Stimulated activated CD4-positive, alpha-beta T cell treated with anti-CD3 and anti-CD28 coated beads, TNF-alpha, amount 100 ng/mL, for 1 hour (primary cell): ENCODE measurements at places on chromosomes 13 and 19.

GRCh38 chr13:97015661-97016350, 21.5 kb upstream of the OXGR1 start:
- DNase-seq, result no peak

GRCh38 chr13:94028650-94029049, 450.8 kb downstream of the DCT start:
- no peak for DNase-seq

GRCh38 chr13:87536499-87536898, 134.7 kb upstream of the SLITRK5 start:
- no peak for DNase-seq

- DNase-seq, result no peak
These were observed 184.8 kb upstream of the PCDH20 start for GRCh38 chr13:61600360-61601033.

DNA sequence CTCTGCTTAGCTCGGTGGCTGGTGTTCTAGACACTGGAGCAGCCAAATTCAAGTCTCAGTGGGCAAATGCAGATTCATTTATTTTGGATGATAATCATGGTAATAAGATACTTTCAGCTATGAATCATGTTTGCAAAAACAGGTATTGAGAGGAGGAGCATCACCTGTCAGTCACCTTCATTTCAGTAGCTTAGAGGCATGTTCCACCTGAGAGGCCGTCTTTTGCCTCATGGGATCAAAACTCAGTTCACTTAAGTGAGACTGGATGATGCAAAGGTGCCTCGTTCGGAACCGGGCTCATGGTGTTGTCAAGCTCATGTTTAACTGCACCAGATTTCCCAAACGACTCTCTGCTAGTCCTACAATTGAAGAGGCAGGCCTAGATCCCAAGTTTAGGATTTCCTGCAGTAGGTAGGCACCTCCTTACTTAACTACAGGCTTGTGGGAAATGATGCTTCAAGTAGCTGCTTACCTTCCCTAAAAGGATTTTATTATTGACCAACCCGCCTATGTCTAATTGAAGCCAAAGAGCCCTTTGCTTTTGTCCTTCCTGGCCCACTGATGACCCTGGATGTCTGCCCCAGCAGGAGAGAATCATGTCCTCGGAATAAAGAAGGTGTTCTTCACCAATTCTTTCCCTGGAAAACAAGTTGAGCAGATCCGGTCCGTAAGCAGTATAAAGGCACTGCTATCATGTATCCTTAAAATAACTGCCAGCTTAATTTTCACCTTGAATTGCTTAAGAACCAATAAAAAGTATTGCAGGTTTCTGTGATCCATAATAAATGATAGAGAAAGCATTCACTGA, 60.0 kb downstream of the ZAR1L start:
- no peak for DNase-seq

- DNase-seq, result no peak
These were observed 67.5 kb downstream of the LATS2 start for GRCh38 chr13:20993661-20994440.

GRCh38 chr19:38047641-38048040, 140.6 kb downstream of the SIPA1L3 start:
- no peak for DNase-seq

- DNase-seq, result no peak
These were observed 387.5 kb downstream of the COG6 start for GRCh38 chr13:40042991-40043390.

- no peak for DNase-seq
These were observed 145.6 kb upstream of the KLHL1 start for GRCh38 chr13:70253834-70254233.

DNA sequence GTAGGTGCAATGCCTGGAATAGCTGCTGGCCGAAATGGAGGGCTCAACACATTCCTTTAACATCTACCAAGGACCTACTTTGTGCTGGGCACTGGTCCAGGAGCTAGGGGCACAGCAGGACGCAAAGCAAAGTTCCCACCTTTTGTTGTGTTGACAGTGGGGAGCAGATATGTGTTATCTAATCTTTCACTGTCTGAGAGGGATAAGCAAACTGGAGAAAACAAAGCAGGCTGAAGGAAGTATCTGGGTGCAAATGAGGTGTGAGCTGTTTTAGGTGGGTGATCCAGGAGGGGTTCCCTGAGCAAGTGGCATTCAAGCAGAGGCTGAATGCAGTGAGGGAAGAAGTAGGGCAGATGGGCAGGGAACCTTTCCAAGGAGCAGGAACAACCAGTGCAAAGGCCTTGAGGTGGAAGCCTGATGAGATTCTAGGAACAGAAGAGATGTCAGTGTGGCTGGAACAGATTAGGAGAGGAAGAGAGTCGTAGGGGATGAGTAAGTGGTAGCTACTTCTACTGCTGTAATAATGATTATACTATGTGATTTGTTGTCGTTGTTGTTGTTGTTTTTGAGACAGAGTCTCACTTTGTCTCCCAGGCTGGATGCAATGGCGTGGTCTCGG, 2.2 kb upstream of the PLAUR start:
- no peak for DNase-seq
